Inflammatory macrophage (primary cell): ENCODE measurements at places on chromosomes 13 and 19.

DNA sequence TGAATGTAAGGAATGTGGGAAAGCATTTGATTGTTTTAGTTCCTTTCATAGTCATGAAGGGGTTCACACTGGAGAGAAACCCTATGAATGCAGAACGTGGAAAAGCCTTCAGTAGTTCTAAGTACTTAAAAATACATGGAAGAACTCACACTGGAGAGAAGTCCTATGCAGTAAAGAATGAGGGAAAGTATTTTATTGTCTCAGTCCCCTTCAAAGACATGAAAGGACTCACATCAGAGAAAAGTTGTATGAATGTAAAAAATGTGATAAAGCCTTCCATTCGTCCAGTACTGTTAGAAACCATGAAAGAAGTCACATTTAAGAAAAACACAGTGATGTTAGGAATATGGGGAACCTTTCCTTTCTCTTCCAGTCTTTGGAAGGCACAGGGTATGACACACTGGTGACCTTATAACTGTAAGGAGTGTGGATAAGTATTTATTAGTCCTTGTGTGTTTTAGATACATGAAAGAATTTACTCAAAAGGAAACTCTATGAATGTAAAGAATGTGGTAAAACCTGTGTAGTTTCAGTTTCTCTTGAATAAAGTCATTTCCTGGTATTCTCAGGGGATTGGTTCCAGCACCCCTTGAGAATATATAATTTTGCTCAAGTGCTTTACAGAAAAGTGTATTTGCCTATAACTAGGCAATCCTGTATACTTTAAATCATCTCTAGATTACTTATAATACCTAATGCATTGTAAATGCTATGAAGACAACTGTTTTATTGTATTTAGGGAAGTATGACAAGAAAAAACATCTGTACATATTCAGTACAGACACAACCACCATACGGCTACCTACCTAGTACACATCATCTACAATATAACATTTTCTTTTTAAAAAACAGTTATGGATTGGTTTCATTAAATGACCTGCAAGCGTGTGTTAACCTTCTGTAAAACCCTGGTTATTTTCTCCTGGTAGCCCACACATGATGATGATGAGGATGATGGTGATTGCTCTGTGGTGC lies 52.8 kb downstream of the ZNF823 start:
- DNase-seq = no peak

GRCh38 chr19:313169-313987 lies 22.2 kb upstream of the PLPP2 start:
- no peak for DNase-seq

GRCh38 chr13:31530922-31531321 lies 208.4 kb upstream of the RXFP2 start:
- DNase-seq = no peak

GRCh38 chr13:59689057-59689456 lies 474.7 kb downstream of the DIAPH3 start:
- DNase-seq = no peak

GRCh38 chr13:111657013-111657412 lies 336.6 kb downstream of the TEX29 start:
- no peak for DNase-seq
